AG10803 (cell line): ENCODE measurements at places on chromosomes 5 and 9.
A peak's percentile ranks its signal among the peaks of the same experiment; 100 is the strongest.

GRCh38 chr5:61995486-61995885 is 310.5 kb upstream of the KIF2A start:
- DNase-seq = peak; percentile 74

- no peak for DNase-seq
These were observed 47.9 kb downstream of the OLFM1 start for GRCh38 chr9:135135171-135135928.

DNA sequence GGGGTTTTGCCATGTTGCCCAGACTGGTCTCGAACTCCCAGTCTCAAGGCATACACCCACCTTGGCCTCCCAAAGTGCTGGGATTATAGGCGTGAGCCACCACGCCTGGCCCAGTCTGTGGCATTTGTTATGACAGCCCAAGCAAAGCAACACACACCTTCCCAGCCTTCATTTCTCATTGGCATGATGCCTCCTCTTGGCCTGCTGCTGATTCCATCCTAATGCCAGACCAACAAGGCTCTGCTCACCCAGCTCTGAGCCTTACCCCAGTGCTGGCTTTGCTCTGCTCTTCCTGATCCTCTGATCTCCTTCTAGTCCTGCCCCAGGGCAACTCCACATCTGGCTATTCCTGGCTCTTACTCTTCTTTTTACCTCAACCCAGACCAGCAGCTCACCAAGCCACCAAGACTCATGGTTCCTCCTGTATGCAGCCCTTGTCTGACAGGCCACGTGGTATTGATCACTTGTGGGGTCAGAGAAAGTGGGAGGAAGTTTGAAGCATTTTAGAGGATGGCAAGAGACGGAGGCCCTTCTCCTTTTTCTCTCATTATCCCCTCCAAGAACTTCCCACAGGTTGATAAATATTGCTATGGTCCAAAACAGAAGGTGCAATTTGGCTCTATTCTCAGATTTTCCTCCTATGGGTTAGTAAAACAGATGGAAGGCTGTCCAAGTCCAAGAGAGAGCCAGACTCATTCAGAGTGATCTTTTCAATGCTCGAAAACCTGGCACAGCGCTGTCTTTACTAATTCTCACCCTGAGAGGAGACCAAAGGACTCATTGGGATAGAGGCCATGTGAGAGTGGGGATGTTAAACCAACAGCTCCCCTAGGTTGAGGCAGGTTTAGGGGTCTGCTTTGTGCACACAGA is 958 bp downstream of the CD180 start:
- no peak for DNase-seq

DNA sequence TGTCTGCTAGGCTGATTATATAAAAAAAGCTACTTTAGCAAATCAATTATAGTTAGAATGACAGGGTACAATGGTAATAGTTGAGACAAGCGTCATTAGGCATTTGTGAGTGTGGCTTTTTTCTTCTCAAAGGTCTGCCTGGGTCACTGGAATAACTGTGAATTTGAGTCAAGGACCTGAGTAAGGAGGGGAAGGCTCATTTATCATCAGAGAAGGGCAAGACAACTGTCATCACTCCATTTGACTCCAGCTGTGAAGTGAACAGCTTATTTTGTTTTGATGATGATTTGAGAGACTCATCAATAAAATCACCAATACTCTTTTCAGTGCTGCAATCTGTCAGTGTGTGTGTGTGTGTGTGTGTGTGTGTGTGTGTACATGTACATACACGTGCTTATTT is 118.6 kb downstream of the MAT2B start:
- DNase-seq = no peak

DNA sequence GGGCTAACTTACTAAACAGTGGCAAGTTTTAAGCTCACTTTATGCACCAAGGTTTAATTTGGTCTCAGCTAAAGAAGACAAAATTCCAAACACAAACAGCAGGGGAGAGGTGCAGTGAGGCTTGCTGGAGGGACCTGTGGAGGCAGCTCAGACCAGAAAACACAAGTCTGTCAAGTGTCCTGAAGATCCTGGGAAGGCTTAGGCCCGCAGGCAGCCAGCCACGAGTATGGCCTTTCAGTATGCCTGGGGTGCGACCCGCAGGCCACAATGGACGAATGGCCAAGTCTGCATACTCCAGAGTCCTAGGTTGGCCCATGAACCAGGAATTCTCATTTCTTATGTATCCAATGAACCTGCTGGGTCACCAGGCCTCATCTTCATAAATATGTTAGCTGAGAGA is 9.3 kb downstream of the CCNI2 start:
- no peak for DNase-seq

DNA sequence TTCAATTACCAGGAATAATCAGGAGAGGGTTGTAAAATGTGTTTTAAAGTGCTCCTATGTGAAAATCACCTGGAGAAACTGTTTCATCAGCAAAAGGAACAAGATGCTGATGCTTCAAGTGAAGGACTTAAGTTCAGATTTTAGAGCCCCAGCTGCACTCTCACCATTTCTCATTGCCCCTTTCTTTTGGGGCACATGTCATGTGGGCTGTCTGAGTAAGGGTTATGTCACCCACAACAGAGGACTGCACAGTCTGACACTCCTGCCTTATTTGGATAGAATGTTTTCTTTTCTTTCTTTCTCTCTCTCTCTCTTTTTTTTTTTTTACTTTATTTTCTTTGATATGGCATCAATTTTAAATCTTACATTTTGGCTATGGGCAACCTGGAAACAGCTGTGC is 204.1 kb upstream of the EFNA5 start:
- no peak for DNase-seq

- peak; percentile 69 for DNase-seq
These were observed 22.9 kb upstream of the ASS1 start for GRCh38 chr9:130421802-130422276.

- peak; percentile 23 for DNase-seq
These were observed 530 bp downstream of the TMEFF1 start for GRCh38 chr9:100473276-100474081.

- DNase-seq = no peak
These were observed 387.9 kb upstream of the MEF2C start for GRCh38 chr5:89270901-89271300.

DNA sequence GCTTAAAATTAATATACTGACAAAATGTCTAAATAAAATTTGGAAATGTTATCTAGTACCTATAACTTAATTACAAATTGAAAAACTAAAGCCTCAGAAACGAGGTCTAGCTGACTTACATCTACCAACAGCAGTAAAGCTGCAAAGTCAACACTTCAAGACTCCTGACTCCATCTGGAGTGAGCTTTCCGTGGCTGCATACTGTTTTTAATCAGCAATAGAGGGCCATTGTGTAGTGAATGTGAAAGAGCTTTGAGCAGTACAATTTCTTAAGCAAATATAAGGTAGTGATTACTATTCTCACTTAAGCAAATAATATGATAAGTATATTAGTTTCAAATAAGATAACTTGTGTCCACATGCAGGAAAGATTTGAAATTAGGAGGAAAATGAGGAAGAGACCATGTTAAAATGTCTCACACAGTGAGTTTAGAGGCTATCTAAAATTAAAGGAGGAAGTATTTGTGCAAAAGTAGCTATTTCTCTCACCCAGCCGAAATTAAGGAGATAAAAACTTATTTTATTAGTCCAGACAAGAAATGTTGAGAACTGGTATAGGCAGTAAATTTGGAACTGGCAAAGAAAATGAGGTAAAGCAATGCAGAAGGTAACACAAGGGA is 6.4 kb downstream of the SPINK6 start:
- no peak for DNase-seq

DNA sequence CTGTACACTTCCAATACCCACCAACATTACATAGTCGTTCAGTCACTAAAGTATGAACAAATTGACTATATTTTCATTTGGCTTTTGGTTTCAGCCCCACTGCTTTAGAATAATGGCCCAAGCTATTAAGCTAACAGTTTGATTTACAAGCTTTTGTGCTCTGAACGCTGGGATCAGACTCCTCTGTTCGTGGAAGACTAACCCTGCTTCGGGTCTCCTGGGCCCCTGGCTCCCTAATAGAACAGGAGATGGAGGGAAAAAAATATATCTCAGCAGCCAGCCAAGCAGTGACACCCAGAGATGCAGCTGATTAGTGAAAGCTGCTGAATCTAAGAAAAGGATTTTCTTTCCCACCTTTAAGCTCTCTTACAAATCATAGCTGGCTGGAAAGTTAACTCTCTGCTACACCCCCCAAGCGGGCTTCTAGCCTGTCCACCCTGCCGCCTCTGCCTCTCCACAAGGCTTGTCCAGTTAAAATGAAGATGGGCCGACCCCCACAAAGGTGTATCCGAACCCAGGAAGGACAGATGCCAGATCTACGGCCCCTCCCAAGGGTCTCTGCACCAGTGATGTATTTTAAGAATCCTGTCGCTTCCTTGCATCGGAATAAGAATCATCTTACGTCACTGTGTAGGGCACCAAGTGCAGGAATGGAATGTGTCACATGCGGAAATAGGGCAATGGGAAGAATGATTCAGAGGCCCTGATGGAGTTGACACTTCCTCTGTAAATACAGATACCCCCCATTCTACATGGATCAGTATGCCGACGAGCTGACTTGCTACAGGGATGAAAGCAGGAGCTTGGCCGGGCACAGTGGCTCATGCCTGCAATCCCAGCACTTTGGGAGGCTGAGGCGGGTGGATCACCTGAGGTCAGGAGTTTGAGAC is 33.4 kb upstream of the BARHL1 start:
- DNase-seq = no peak

DNA sequence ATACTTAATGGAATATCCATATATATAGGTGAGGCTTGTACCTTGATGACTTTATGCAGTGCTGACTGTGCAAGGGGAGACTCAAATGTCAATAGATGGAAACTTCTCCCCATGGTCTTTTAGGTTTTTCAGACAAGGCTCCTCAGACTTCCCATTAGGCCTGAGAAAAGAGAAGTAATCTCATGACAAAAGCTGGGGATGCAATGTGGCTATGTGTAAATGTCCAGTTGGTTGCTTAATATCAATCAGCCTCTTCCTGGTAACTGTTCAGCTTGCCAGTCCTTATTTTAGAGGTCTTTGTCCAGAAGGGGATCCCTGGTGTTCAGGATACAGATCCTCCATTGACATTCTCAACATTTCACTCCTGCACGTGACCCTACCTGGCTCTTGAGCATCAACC is 621.1 kb upstream of the CDH18 start:
- no peak for DNase-seq

DNA sequence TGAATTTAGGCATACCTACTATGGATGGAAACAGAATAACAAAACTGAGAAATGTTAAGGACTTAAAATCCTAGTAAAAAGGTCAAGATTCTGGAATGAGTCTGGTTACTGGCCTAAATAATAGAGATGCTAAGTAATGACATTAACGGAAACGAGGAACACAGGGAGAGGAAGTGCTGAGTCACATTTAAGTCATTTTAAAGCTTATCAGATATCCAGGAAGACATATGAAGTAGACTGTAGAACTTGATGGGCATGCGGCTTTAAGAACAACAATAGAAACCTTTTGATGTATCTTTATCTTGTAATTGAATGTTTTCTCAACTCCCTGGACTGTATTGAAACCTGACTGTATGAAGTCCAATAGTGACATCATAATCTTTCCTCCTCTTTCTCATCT is 1251.4 kb upstream of the CDH6 start:
- DNase-seq = no peak

- no peak for DNase-seq
These were observed 12.4 kb downstream of the CARD19 start for GRCh38 chr9:93108291-93109041.

- DNase-seq = no peak
These were observed 43.8 kb upstream of the ANKH start for GRCh38 chr5:14915291-14915952.

- no peak for DNase-seq
These were observed 230.9 kb upstream of the NFIL3 start for GRCh38 chr9:91654527-91654926.

- peak; percentile 57 for DNase-seq
These were observed 52.5 kb upstream of the SLC2A8 start for GRCh38 chr9:127344368-127345000.

DNA sequence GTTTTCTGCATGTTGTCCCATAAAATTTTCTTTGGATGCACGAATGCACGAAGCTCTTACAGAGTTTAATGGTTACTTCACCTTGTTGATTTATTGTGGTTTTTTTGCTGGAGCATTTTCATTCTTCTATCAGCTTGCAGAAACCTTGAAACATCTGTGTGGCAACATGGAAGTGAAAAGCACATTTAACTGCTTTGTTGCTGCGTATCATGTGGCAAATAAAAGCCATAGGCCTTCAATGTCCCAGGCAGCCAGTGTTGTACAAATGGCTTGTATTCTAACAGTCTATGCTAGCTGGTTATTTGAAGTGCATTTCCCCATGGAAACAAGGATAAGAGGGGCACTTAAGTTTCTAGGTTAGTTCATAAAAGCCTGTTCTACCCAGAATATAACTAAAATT is 42.5 kb upstream of the RASGRF2 start:
- peak; percentile 70 for DNase-seq

DNA sequence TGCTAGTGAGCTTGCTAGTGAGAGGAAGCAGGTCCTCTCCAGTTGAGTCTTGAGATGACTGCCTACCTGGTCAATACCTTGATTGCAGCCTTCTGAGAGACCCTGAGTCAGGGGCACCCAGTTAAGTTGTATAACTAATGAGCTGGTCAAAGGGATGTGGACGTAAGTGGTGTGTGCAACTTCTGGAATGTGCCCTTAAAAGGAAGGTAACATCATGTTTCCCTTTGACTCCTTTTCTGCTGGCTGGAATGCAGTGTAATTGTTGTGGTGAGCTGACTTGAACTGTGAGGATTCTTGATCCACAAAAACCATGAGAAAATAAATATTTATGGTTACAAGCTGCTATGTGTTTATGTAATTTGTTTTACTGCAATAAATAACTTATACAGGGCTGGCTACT is 2.4 kb upstream of the SNX2 start:
- DNase-seq = peak; percentile 69

DNA sequence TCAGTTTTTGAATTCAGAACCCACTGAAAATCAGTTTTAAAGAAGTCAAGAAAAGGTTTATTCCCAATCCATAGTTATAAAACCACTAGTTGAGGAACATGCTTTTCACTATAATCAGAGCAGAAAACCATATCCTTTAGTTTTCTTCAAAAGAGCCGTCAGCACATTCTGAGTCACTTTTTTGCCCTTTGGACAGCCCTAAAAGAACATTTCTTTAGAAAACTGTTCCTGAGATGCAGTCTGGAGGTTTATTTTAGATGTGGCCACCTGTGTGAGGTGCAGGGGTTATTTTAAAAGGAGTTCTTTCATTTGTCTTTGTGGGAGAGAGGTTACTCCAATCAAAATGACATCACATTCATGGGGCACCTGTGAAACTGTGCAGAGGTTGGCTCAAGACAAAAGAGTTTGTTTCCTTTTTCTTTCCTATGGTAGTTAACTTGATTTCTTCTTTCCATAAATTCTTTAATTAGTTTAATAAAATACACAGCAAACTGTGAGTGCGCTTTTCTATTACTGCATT is 221.6 kb upstream of the RPS23 start:
- DNase-seq = no peak

GRCh38 chr5:10343486-10343885 is 10.0 kb upstream of the MARCHF6 start:
- DNase-seq = peak; percentile 75

GRCh38 chr9:97943308-97943855 is 5.4 kb upstream of the HEMGN start:
- DNase-seq = no peak

DNA sequence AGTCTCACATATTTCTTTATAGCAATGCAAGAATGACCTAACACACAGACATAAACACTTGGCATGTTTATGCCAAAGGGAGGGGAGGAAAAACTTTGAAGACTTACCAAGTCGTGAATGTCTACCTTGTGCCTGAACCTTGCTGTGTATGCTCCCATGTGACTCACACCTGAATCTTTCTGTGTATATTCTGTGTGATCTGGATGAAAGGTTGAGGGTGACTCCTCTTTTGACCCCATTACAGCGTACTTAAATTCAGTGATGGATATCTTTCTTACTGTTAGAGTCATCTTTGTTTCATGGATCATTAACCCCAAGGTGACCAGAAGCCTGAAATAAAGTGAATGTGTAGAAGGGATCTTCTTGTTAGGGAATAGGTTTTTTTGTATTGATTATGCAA is 52.9 kb upstream of the PTGER4 start:
- no peak for DNase-seq
